Right renal pelvis (tissue), 4 donors: ENCODE measurements at places on chromosomes 3 and 15. TPM values are rescaled to one million over a fixed set of nuclear protein-coding genes. Genes with fewer than 3 reads are reported as not detected.

The HIGD2B gene
- not detected for polyA plus RNA-seq

The TRH gene
- 0.30 TPM for polyA plus RNA-seq

The SELENOS gene
- polyA plus RNA-seq = 65.0 TPM

DNA sequence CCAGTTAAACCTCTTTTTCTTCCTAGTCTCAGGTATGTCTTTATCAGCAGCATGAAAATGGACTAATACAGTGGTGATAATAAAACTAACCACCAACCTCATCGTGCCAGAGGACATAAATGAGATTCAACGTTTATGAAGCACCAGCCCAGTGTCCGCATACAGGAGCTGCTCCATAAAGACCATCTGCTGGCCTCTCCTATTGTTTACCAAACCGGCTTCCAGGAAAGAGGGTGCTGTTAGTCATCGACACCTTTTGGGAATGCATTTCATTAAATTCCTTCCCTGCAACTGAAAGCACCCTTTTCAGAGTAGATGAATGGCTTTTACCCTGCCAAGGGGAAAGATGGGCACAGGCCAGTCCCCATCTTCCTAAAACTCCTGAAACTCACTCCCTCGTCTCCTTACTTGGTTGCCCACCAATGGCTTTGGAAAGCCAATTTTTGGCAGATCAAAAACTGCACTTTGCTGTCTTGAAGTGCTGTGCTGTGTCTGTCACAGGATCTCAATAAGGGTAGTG, 122.1 kb downstream of the AQP9 start:
- DNase-seq = no peak

DNA sequence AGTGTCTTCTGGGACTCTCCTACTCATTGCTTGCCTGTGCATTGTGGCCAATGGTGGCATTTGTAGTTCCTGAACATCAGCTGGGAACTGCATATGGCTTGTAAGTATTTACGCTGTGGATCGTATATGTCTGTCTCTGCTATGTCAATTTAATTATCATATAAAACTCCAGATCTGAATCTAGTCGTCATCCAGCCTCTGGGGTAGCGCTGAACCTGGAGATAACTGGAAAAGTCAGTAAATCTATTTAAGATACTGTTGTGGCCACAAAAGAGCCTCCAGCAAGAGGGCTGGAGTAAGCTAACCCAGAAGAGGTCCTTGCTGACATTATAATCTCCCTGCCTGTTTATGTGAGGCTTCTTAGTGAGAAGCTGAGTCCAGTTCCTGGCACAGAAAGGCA, 21.6 kb downstream of the MFSD1 start:
- no peak for DNase-seq

DNA sequence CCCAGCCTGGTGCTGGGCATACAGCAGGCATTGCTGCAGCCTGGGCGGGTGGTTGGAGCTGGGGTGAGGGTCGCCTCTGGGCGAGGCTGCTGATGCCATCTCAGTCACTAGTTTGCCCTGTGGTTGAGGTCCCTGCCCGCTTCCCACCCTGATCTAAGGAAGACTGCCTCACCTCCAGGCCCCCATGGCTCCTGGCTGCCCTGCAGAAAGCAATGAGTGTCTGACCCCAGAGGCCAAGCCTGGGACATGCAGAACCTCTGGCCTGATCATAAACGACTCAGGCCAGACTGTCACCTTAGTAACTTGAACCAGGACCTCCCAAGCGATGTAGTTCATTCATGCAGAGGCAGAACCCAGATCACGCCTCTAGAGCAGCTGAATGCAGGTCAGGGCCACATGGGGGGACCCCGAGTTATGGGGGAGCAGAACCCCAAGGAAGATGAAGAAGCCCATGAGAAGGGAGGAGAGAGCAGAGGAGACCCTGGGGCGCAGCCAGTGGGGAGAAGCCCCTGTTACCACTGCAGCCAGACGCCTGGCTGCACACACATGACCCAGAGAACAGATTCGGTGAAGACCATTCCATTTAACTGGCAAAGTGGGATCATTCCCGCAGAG, 213.9 kb downstream of the TBC1D2B start:
- no peak for DNase-seq

GRCh38 chr15:42315521-42315920, 42.3 kb upstream of the TMEM87A start:
- DNase-seq = no peak
